H54 (cell line): ENCODE measurements at places on chromosomes 16 and 17.
A peak's percentile ranks its signal among the peaks of the same experiment; 100 is the strongest.

DNA sequence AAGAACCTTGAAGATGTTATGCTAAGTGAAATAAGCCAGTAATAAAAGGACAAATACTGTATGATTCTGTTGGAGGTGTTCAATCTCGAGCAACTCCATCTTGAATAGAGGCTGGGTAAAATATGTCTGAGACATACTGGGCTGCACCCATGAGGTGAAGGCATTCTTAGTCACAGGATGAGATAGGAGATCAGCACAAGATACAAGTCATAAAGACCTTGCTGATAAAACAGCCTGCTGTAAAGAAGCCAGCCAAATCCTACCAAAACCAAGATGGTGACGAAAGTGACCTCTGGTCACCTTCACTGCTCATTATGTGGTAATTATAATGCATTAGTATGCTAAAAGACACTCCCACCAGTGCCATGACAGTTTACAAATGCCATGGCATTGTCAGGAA, 98.1 kb downstream of the RGS9 start:
- DNase-seq = no peak

- no peak for DNase-seq
Measured at GRCh38 chr17:76276069-76276431, 10.9 kb downstream of the UBALD2 start.

DNA sequence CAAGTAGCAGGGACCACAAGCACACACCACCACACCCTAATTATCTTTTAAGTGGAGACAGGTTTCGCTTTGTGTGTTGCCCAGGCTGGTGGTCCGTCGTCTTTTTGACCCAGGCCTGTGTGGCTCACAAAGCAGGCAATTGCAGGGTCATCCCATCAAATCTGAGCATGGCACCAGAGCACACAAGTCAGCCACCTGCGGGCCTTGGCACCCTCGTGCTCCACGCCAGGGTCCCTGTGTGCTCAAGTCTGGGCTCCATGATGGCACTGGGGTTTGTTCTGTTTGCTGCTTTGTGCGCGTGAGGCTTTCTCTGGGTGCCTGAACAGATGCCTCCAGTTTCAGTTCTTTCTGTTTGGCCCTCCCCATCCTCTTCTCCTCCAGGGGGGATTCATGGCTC, 2.4 kb upstream of the CAPN15 start:
- DNase-seq = no peak

GRCh38 chr16:21277927-21278706, at the start of gene CRYM:
Gene CRYM (minus strand): TSS chr16:21278290. CDS start chr16:21278251, 39 bp downstream.
- DNase-seq = peak; percentile 56

DNA sequence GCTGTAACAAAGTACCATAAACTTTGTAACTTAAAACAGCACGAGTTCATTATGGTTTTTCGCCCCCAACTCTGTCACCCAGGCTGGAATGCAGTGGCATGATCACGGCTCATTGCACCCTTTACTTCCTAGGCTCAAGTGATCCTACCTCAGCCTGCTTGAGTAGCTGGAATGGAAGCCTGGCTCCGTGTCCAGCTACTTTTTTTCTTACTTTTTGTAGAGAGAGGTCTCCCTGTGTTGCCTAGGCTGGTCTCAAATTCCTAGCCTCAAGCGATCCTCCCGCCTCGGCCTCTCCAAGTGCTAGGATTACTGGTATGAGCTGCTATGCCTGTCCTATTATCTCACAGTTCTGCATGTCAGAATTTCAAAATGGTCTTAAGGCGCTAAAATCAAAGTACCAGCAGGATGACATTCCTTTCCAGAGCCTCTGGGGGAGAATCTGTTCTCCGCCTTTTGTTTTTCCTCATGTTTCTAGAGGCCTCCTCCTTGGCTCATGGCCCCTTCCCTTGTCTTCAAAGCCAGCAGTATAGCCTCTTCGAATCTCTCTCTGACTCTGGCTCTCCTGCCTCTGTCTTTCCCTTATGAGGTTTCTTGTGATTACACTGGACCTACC, 10.1 kb upstream of the PRM1 start:
- no peak for DNase-seq

GRCh38 chr17:66138120-66138519, 53.8 kb downstream of the CEP112 start:
- DNase-seq = no peak

GRCh38 chr17:44502598-44503146, 534 bp downstream of the GPATCH8 start:
- DNase-seq = no peak

DNA sequence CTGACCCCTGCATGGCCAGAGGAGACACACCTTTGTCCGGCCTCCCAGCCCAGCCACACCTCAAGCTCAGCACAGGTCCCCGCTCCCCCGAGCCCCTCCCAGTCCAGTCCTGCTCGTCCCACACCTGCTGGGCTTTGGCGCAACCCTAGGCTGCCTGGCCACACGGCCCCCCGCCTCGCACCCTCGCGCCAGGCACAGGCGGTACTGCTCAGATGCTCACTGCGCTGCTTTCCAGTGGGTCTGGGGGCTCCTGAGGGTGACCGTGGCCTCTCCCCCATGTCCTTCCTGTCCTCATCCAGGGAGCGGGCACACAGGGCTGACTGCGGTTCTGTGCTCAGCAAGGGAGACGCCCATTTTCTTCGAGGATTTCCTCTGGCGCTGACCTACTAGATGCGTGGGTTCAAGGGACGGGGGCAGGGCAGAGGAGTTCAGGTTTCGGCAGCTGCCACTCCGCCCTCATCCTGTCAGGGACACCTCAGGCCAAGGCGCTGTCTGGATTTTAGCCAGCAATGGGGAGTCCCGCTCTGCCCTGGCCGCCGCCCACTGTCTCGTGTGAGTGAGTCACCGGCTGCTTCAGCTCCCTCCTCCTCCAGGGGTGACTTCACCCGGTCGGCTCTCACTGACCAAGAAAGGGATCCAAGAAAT, 118.0 kb upstream of the ZNF469 start:
- DNase-seq = peak; percentile 80

DNA sequence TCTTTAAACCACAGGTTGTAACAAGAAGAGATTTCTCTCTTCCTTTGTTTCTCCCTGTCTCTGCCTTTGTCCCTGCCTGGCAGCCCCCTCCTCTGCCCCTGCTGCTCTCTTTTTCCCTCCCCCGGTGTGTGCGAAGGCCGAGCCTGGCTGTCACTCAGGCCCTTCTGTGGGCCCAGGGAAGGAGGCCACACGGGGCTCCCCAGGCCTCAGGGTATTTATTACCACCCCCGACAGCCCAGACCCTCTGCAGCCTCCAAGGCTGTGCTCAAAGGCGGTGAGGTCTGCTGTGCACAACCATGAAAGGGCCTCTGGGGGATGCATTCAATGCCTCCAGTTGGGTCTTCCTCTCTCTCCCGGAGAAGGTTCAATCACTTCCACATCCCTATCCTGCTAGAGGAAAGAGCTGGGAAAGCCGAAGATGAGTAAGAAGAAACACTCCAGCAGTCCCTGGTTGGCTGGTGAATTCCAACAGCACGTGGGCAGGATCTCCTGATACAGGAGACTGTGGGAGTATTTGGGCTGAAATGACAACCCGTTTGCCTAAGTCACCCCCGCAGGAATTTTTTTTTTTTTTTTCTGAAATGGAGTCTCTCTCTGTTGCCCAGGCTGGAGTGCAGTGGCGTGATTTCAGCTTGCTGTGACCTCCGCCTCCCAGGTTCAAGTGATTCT, 34.2 kb downstream of the ZNF423 start:
- DNase-seq = no peak

GRCh38 chr16:84043486-84044117, 1.0 kb upstream of the SLC38A8 start:
- no peak for DNase-seq

DNA sequence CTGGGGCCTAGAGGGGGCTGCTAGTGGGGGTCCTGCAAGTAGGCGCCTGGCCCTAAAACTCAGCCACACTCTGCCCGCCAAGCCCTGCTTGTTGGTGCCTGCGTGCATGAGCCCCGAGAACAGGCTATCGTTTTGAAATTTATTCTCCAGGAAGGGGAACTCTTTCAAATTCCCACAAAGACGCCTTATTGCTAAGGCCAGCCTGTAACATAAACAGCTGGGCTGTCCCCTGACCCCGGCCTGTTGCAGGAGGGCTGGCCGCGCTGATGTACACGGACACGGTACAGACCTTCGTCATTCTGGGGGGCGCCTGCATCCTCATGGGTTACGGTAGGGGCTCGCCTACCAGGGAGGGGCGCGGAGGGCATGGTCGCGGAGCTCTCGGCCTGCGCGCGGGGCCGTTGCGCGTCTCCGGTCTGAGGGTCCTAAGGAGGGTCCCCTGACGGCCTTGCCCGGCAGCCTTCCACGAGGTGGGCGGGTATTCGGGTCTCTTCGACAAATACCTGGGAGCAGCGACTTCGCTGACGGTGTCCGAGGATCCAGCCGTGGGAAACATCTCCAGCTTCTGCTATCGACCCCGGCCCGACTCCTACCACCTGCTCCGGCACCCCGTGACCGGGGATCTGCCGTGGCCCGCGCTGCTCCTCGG, 4.3 kb downstream of the SLC5A2 start:
- DNase-seq = no peak

DNA sequence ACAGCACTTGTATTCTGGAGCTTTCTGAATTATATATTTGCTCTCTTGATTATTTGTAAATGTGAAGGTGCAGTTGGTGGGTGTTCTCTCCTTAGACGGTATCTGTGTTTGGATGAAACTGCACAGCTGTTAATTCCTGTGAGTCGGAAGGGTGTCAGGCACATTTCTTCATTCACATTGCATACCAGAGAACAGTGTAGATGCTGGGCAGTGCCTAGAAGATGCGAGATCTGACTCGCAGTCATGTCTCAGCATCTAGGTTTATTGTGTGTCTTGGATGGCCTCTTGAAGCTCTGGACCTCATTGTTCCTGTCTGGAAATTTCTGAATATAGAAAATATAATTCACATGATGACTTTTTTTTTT, 61.2 kb downstream of the CLEC16A start:
- no peak for DNase-seq

DNA sequence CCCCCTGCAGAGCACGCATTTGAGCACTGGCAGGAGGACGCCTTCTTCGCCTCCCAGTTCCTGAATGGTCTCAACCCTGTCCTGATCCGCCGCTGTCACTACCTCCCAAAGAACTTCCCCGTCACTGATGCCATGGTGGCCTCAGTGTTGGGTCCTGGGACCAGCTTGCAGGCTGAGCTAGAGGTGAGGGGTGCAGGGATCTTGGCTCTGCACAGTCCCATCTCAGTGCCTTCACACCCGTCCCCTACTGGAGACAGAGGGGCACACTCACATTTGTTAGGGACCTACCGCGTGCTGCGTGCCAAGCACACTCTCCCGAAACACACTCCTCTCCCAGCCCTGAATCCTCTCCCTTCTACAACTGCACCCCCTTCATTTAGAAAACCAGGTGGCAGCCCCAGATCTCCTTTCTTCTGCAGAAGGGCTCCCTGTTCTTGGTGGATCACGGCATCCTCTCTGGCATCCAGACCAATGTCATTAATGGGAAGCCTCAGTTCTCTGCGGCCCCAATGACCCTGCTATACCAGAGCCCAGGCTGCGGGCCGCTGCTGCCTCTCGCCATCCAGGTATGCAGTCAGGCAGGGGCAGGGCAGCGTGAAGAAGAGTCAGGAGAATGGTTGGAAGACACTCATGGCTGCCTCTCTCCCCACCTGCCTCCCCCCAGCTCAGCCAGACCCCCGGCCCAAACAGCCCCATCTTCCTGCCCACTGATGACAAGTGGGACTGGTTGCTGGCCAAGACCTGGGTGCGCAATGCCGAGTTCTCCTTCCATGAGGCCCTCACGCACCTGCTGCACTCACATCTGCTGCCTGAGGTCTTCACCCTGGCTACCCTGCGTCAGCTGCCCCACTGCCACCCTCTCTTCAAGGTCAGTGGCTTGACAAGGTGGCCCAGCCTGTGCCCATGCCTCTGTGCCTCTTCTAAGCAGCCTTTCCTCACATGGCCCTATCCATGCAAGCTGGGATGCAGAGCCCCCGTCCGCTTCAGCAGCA, 6.3 kb downstream of the ALOX15B start:
- DNase-seq = no peak

DNA sequence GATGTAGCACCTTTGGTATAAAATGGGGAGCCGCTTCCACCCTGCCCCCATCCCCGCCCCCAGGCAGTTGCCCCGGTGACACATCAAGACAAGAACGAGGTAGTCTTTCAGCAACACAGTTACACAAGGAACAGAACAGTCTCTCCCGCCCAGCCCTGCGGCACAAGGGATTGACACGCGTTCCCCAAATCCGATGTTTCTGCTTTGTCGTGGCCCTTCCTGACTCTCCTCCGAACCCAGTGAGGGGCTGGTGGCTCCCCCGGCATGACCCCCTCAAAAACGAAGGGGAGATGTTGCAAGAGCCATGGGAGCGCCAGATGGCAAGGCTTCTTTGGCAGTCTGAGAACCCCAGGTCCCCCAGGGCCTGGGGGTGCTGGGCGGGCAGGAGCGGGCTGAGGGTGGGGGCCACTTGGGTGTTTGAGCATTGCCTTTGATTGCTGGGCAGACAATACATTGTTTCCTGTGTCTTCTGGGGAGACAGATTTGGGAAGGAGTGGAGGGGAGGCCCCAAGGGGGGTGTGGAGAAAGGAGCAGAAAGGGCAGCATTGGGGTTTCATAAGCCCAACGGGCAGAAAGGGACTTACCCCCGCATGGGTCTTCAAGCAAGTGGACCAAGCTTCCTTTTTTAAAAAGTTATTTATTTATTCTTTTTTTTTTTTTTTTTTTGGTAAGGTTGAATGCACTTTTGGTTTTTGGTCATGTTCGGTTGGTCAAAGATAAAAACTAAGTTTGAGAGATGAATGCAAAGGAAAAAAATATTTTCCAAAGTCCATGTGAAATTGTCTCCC, 16.6 kb downstream of the COL1A1 start:
- no peak for DNase-seq

DNA sequence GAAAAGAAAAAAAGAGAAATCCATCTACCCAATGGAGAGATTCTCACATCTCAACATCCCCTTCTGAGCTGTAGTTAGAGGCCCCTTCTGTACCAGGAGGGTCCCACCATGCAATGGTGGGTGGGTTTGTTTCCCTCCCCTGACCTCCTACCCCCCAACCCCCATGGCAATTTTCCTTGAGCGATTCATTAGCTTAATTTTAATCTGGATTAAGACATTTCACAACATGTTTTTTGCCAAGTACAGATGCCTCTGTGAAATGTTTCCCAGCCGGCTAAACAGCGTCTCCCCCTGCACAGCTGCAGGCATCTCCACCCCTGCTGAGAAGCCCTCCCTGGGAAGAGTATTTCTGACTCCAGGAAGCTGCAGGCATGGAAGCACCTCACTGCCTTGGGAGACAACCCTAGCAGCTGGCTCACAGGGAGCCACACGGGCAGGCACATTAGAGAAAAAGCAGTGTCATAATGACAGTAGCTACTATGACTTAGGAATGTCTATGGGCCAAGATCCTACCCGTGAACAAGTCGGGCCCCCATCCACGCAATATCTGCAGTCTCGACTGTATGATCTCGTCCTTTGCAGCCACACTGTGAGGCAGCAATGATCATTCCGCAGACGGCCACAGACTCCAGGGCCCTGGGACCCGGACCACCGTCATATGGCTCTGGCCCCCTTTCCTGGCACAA, 117.3 kb downstream of the ADCY9 start:
- DNase-seq = no peak

DNA sequence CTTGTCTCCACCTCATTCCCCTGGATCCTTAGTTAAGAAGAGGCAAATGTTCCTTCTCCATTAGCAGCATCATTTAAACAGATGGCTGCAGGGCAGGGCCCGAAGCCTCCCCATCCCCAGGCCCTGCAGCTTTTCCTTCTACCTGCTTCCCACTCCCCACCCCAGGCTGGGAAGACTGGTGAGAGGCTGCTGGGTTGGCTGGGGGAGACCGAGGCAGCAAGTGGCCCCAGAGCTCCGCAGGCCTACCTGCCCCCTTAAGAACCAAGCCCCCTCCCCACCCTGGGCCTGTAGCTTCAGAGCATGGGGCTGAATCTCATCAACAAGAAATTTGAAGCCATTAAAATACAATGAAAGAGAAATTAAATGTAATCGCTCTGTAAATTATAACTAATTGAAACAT, 22.1 kb upstream of the RPL38 start:
- DNase-seq = no peak

- DNase-seq = peak; percentile 64
Measured at GRCh38 chr16:20300312-20301097, 26.8 kb downstream of the GP2 start.
